ENCODE measurements at places on chromosomes 2 and 18.

- DNase-seq = no peak
Observed at GRCh38 chr18:5239447-5239846, 42.4 kb upstream of the AKAIN1 start.

DNA sequence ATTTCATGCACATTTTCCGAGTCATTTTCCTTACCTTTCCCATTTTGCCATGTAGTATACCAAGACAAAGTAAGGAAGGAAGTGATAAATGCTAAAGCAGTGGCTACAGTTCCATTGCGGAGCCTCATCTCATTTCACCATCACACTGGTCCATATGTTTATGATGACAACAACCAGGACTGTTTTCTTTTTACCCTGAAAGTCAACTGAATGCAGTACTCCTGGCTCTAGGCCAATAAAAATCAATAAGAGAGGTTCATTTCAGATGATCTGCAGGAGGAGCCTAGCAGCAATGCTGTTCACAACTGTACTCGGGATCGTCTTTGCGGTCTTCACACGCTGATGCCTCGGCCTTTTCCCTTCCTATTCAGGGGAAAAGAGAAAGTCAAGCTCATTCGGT is 4.7 kb downstream of the MGAT4A start:
- no peak for DNase-seq

DNA sequence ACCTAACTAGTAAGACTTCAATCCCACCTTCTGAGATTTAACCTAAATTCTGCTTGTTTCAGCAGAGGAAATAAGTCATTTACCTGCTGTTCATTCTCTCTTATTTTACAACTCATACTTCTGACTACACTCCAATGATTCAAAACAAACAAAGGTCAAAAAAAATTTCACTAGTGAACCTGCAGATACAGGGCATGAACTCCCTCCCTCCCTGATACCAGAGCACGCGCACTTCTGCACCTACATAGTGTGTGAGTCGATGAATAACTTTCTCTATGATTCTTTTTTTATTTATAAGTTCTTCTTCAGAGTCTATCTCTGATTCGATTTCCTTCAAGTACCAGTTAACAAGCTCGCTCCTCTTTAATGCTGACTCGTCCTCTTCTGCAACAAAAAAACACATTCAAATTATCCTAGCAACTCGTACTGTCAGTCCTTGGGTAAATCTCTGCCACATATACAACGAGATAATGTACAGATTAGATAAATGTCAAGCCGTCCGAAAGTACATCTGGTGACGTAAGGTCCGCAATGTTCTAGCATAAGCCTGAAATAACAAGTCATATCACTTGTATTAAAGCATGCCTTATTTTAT is 7.4 kb upstream of the LCT start:
- DNase-seq = no peak

DNA sequence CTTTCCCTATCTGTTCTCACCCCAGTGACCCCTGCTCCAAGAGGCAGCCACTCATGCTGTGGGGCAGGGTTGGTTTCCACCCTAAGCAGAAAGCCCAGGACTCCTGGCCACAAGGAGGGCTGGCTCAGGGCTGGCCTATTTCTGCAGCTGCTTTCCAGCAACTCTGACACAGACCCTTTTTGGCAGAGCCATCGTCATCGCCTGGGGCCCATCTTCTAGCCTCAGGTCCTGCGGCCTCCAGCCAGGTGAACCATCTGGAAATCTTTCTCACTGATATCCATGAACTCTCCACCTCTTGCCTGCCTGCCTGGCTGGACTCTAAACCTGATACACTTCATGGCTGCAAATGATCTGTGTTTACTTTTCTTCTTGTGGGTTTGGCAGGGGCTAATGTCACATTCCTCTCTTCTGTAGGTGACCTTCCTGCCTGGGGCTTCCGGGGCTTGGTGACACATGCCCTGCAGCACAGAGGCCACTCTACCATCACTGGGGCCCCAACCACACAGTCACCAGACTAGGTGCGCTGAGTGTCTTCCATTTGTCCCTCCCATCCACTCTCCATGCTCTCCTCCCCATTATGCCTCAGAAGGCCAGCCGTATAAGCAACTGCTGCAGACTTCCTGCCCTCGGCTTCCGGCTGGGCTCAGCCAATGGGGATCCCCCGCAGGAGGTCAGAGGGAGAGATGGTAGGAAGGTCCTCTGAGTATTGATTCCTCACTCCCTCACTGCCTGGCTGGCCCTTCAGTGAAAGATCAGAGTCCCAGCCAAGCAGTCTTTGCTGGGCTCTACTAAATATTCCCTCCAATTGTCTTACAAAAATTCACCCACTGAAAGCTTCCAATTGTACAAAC is 9.7 kb upstream of the COPS8 start:
- no peak for DNase-seq

DNA sequence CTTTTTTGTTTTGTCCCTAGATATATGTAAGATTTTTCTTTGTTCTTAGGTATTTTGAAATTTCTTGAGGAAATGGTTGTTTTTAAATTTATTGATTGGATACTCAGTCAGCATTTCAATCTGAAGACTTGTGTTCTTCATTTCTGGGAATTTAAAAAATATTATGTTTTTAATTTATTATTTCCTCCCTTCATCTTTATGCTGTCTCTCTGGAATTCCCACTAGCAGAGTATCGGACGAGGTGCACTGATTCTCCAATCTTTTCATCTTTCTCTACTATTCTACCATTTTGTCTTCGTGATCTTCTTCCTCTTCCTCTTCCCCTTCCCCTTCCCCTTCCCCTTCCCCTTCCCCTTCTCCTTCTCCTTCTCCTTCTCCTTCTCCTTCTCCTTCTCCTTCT is 12.3 kb downstream of the SCTR start:
- DNase-seq = no peak

GRCh38 chr2:223420048-223420447 is 182.1 kb downstream of the SCG2 start:
- DNase-seq = no peak

DNA sequence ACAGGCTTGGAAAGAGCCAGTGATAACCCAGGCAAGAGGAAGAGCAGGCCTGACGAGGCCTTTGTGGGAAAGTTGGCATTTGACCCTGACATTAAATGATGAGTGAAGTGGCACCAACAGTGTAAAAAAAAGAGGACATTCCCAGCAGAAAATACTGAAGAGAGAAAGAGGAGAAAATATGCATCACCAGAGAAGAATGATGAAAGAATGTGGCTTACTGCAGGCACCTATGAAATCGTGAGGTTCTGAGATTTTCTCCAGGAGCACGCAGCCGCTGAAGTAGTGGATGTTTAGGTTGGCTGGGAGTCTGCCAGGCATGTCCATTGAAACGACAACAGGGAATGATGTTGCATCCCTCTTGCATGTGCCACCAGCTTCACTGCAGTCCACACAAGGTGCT is 13.8 kb downstream of the EHD3 start:
- no peak for DNase-seq

- DNase-seq = no peak
Observed at GRCh38 chr2:144441711-144442141, 78.2 kb downstream of the ZEB2 start.

- no peak for DNase-seq
Observed at GRCh38 chr2:33421820-33422219, 54.6 kb upstream of the RASGRP3 start.

GRCh38 chr18:45690975-45691815 is 32.8 kb upstream of the SLC14A1 start:
- peak; percentile 87 for DNase-seq

- DNase-seq = no peak
Observed at GRCh38 chr2:20579866-20580265, 71.0 kb downstream of the HS1BP3 start.

- DNase-seq = no peak
Observed at GRCh38 chr2:2762913-2763312, 431.8 kb upstream of the MYT1L start.

- no peak for DNase-seq
Observed at GRCh38 chr2:112694182-112694581, 26.6 kb upstream of the NT5DC4 start.

- DNase-seq = no peak
Observed at GRCh38 chr2:101566632-101567228, 91.8 kb upstream of the RFX8 start.

GRCh38 chr2:8022908-8023640 is 658.8 kb upstream of the ID2 start:
- DNase-seq = no peak

DNA sequence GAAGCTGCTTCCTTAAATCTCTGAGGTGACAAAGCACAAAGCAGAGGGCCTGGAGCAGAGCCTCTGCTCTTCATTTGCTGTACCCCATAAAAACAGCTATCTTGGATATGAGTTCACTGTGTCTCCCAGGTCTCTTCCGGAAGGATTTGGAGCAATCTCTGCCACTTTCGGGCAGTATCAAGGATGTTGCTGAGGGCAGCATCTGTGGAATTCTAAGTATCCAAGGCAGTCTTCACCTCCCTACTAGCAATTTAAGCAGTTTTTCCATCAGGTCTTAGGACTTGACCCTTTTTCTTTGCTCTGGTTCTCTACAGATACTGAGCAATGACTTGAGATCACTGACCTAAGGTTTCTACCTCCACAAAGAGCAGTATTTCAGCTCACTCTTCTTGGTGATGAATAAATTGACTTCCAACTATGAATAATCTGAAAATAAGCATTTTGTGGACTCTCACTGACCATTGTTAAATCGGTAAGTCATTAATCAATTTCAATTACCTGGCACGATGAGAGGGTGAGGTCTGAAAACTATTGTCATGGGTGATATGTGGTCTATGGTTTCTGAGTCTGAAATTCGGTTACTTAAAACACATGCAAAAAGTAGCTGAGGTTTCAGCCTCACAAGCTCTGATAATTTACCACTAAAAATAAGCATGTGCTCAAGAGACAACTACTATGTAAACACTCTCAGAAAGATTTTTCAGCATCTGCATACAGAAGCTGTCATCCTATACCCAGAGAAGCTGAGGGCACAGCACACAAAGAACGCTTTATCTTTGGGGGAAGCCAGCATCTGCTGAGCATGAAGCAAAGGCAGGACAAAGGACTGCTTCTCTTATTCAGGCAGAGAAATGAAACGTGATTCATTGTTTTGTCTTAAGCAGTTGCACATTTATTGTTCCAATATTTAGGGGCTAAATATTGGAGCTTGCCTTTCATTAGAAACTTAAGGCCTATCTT is 32.1 kb upstream of the SPATS2L start:
- no peak for DNase-seq

DNA sequence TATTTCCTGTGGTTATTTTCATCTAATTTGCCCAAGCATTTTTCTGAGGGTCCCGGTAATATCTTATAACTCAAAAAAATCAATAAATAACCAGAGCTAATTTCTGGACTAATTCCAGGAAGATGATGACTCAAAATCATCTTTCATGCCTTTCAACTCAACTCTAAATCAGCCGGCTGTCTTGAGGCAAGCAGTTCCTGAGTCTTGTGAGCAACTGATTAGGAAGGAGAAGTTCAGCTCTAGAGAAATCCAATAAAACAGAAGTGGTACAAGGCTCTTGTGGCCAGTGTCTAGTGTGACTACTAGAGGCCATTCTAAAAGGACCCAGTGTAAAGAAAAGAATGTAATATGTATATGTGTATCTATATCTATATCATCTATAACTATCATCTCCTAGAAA is 890.4 kb downstream of the TRIB2 start:
- DNase-seq = no peak

DNA sequence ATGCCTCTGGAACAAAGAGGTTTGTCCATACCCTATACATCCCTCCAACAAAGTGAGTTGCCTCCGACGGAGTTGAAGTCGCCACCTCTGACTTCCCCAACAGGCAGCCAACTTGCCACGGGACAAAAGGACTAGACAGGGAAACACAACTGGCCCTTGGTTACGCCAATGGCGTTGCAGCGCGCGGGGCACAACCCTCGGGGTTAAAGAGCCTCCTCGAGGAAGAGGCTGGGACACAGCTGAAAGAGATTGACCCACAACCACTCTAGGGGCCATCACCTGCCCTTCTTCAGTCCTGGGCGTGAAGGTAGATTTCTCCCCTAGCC is 545 bp downstream of the GTF3C2 start:
- DNase-seq = peak; percentile 79

GRCh38 chr2:218990612-218991011 is 2.6 kb downstream of the CRYBA2 start:
- no peak for DNase-seq

DNA sequence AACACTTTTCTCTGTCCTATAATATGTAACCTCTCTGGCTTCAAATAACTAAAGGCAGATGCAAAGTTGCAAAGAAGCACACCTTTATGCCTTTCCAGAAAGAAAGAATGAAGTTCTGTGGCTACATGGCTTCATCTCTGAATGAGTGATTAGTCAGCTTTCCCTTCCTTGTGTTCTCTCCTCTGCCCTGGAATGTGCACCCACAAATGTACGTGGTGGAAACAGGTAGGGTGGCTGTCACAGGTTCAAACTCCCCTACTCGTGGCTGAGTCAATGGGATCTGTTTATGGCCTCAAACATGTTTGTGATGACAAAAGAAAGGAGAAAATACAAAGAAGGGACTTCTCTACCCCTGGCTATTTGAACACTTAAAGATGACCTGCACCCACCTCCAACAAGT is 55.5 kb upstream of the ACVR2A start:
- DNase-seq = no peak

DNA sequence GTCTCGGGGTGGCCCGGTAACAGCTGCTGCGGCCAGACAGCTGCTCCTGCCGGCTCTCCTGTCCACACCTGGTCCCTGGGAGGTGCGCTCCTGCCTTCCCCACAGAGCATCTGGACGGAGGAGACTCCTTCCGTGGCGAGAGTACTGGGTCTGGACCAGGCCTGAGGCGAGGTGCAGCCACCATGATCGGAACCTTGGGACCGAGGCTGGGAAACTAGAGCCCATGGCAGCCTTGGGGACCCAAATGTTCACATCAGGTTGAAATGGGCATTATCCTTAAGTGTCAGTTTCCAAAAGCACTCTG is 628 bp downstream of the GIGYF2 start:
- no peak for DNase-seq

- no peak for DNase-seq
Observed at GRCh38 chr2:218391202-218391601, 8.5 kb upstream of the CTDSP1 start.

- peak; percentile 58 for DNase-seq
Observed at GRCh38 chr2:41720331-41721251, 327.2 kb upstream of the PKDCC start.

DNA sequence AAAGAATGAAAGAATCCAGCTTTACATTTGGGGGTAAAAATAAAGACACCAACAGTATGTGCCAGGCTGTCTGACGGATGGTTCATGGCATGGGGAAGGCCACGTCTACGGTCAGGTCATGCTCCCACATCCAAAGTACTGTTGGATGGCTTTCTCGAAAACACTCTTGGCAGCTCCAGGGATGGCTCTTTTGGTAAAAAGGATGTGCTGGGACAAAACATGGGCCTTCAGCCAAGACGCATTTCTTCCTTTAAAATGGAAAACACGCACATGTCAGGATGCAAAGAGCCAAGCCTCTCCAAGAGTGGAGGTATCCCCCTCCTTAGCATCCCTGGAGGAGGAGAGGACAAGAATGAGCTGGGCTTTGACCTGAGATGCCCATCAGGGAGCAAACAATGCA is 376.5 kb upstream of the KLHL29 start:
- no peak for DNase-seq

- no peak for DNase-seq
Observed at GRCh38 chr18:48932462-48932818, 18.3 kb downstream of the SMAD7 start.

GRCh38 chr18:75137346-75137877 is 71.5 kb downstream of the PTGR3 start:
- DNase-seq = no peak

- no peak for DNase-seq
Observed at GRCh38 chr2:234979204-234980167, 27.7 kb downstream of the SH3BP4 start.
